ENCODE measurements at places on chromosomes 4 and X.

- DNase-seq = no peak
Observed at GRCh38 chr4:186422296-186422695, 133.1 kb downstream of the MTNR1A start.

DNA sequence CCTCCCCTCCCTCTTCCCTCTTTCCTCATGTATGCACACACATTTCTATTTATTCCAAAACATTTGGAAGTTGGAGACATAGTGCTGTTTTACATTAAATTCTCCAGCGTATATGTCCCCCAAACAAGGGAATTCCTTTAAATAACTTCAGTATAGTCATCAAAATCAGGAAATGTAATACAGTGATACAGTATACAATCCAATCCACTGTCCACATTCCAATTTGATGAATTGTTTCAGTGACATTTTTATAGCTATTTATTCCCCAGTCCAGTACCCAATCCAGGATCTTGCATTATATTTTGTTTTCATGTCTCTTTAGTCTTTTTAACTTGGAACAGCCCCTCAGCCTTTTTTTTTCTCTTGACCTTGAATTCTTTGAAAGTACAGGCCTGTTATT is 233.0 kb downstream of the DKK2 start:
- DNase-seq = no peak

DNA sequence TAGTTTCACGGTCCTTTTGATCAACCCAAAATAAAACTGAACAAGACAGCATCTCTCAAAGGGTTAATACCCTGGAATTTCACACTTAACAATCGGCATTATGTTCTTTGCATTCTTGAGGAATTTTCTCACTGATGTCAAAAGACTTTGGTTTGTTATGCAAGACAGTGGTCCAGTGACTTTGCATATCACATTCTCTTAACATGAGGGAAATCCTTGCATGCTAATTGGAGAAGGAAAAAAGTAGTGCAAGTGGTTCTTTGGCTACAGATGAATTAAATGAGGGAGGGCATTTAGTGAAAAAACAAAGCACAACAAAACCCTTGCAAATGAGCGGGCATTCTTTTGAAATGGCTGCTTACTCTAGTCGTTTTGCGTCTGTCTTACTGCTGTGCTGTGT is 105.1 kb upstream of the LIMCH1 start:
- DNase-seq = peak; percentile 73

- DNase-seq = no peak
Observed at GRCh38 chrX:9357518-9358114, 107.2 kb upstream of the TBL1X start.

DNA sequence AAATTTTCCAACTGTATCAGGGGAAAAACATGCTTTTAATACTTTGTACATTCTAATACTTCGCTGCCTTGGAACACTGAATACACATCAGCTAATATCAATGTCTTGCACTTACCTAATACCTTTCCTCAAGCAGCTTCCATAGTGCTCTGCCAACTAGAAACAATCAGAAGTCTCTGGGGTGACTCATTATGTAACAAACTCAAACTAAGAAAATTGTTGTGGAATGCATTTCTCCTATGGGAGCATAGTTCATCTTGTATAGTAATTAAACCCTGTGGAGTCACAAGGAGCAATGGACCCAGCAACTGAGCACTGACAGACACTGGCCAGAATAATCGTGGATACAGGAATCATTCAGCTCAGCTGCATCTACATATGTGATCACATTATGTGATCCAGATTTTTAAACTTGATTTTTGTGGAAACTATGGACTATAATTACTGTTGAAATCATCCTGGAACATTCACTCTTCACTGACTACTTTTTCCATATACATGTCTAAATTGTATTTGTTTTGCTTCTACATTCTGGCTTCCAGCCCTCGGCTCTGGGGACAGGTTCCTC is 496.9 kb downstream of the TMA16 start:
- DNase-seq = no peak

GRCh38 chr4:182878633-182879495 is 38.3 kb downstream of the DCTD start:
- no peak for DNase-seq

DNA sequence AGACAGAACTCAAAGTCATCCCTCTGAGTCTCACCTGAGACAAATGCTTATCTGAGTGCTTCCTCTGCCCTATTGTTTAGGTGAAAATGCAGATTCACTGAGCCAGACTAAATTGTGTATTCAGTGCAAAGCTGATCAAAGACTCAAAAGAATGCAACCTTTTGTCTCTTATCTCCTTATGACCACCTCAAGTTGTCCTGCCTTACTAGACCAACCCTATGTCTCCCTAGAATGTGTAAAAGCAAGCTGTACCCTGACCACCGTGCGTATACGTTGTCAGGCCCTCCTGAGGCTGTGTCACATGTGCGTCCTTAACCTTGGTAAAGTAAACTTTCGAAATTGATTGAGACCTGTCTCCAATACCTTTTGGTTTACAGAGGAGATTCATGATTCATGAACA is 63.6 kb upstream of the SH3RF1 start:
- peak; percentile 27 for DNase-seq

DNA sequence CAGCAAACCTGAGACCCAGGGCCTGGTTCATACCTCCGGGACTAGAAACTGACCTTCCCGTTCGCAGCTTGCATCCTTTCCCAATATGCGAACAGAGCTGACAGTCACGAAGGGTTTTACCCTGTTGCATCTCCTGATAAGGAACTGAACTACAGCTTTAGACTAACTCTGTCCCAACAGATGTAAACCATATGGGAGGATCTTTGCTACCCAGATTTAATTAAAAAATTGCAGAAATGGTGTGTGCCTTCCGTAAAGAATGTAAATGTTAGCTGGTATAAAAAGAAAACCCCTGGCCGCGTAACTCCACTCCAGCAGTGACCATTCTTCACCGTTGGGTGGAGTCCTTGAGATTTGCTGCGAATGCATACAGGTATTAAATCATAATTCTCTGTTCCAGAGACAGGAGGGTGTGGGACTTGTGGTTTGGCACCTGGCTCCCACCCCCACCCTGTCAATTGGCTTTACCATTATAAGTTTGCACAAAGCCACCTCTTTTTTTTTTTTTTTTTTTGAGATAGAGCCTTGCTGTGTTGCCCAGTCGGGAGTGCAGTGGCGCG is 40.6 kb upstream of the SORCS2 start:
- DNase-seq = no peak

DNA sequence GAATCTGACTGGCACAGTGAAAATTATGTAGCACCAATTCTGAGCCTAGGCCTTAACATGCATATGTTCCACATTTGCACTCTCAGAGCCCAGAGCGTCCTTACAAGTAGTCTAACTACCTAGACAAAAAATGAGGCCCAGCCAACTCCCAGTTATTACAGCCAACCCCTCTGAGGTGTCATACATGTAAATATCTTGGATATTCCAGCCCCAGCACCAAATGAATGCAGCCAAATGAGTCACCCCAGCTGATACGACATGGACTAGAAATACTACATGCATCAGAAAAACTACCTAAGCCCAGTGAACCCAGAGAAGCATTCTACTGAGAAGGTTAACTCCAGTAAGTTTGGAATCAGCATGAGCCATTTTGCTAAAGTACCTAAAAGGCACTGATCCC is 145.1 kb downstream of the STPG2 start:
- no peak for DNase-seq

DNA sequence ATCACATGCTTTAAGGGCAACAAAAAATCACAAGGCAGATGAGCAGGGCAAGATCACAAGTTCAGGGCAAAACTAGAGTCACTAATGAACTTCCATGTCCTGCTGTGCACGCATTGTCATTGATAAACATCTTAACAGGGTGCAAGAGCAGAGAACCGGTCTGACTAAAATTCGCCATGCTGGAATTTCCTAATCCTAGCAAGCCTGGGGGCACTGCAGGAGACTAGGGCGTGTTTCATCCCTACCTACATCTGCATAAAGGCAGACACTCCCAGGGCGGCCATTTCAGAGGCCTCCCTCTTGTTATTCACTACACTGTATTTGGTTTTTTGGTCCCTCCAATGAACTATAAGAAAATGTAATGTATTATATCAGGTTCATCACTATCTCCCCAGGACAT is 203.6 kb downstream of the ARHGEF9 start:
- peak; percentile 37 for DNase-seq

- no peak for DNase-seq
Observed at GRCh38 chrX:145213504-145213903, 33.8 kb upstream of the SPANXN1 start.

DNA sequence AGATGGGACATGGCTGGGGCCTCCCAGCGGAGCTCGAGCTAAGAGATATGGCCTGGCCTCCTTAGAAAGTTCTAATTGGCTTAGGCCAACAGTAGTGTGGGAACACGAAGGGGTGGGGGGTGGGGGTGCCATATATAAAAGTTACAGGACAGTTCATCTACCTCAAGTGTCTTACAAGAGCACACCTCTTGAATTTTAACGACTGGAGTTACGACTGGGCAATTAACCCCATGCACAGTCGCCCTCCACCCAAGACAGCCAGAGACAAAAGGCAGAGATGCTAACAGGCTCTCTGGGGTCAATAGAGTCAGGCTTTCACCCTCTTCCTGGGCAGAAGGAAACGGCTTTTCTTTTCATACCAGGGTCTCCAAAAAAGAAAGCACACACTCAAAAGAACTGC is 302.2 kb downstream of the BCOR start:
- DNase-seq = no peak

GRCh38 chr4:153939570-153939969 is 150.7 kb upstream of the SFRP2 start:
- DNase-seq = no peak

GRCh38 chr4:7630568-7631287 is 196.0 kb upstream of the PSAPL1 start:
- no peak for DNase-seq

GRCh38 chr4:138104284-138104680 is 137.9 kb downstream of the SLC7A11 start:
- DNase-seq = no peak

DNA sequence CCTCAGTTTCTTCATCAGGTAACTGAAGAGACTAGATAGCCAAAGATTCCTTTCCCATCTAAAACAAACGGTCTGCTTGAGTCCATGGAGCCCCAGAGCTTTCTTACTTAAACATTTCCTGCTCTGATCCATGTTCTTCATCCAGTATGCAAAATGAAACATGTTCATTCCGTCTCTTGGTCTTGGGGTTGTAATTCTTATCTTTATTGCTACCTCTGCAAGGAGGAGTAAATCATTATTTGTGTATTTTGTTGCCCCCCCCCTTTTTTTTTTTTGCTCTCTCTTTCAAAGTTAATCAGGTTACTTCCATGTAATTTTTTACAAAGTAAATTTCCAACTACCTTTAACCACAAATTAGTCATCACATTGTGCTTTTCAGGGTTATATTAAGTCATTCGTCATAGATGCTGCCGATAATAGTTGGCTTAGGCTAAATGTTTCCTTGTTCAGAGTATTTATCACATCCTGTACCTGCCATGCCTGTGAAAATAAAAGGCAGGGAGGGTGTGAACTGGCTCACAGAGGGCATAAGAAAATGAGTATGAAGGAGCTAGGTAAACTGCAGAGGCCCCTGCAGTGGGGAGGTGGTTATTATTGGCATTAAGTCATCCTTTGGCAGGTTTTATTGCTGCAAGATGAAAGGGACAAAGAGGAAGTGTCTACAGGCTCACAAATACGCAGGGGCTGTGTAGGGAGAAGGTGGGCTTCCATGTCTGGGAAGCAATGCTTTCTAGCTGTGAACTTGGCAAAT is 76.7 kb upstream of the HS3ST1 start:
- no peak for DNase-seq

DNA sequence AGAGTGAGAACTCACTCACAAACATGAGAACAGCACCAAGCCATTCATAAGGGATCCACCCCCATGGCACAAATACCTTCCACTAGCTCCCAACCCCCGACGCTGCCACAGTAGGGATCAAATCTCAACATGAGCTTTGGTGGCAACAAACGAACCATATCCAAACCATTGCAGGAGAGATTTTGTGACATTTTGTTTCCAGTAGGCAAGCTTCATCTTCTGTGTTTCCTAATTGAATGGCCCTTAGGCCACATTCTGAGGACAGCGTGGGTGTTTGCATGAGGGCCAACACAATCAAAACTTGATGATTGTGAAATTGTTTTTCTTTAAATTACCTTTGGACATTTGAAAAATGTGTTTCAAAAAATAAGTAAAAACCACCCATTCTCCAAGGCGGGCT is 102.6 kb upstream of the LNX1 start:
- DNase-seq = no peak

- no peak for DNase-seq
Observed at GRCh38 chr4:99323756-99324155, 2.6 kb upstream of the ADH1B start.

GRCh38 chrX:151478058-151478457 is 81.1 kb downstream of the VMA21 start:
- no peak for DNase-seq

DNA sequence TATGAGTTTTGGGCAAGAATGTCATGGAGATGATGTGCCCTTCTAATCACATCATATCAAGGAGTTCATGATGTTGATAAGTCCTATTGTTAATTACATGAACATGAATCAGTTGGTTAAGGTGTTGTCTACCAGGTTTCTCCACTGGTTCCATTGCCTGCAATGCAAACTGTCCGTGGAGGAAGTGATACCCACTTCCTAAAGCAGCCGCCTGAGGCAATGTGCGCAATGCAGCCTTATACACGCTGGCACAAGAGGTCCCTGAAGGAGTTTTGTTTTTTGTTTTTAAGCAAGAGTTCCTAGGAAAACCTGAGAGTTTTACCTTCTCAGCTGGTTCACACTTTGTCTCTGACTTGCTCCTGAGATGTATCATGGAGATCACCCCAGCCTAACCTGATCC is 5.9 kb upstream of the GPKOW start:
- no peak for DNase-seq

DNA sequence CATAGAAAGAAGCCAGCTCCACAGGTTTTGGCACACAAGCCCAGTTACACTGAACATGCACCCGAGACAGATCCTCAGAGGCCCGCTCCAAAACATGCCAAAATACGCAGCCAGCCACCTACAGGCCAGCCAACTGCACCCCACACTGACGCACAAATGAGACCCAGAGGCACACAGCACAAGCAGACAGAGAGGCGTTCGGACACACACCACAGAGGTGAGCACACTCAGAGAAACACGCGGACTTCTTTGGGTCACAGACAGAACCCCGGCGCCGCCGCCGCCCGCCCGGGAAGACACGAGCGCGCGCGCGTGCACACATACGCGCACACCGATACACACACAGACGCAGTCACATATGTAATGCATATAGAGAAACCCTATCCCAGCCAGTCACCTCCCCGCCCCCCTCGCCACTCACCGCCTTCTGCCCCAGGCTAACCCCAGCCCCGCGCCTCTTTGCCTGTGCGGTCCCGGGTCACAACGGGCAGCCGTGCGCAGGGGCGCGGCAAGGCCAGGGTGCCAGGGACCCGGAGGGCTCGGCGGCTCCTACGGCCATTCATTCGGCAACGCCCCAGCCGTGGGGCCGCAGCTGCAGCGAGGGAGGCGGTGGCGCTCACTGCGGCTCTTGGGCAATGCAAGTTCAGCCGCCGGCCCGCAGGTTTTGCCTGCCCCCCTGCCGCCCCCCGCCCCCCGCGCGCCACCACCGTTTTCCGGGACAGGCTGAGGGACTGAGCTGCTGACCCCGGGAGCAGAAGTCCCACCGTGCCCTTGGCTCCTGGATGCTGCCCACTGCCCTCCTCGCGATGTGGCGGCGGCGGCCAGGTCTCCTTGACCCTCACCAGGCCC is 553 bp downstream of the SEPTIN6 start:
- no peak for DNase-seq

Data from iPS DF 6.9 (cell line).